ELF-1 (cell line): ENCODE measurements at places on chromosomes 16 and 17.

DNA sequence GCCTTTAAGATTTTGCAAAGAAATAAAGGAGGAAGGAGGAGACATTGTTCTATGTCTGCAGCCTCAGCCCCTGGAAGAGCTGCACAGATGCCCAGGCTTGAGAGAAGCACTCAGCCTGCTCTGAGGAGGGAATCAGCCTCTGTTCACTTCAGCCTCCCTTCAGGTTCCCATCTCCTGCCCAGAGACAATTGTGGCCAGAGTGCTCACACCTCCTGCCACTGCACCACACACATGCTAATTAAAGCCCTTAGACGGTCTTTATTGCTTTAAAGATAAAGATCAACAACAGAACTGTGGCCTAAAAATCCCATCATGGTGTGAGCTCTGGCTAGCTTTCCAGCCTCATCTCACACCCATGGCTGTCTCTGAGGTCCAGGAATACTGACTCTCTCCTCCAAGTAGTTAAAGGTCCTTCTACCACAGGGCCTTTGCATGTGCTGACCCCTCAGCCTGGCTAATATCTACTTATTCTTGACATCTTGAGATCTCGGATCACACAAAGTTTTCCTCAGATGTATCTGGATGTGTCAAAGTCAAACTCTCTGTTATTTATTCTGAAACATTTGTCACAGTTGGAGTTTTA, 33.8 kb downstream of the CHD9NB start:
- peak; percentile 56 for DNase-seq

GRCh38 chr16:1225051-1225451, at the start of gene TPSG1:
Gene TPSG1, minus strand, starts transcription at chr16:1225268. Its CDS starts 16 bp downstream, at chr16:1225252.
- DNase-seq, result no peak

DNA sequence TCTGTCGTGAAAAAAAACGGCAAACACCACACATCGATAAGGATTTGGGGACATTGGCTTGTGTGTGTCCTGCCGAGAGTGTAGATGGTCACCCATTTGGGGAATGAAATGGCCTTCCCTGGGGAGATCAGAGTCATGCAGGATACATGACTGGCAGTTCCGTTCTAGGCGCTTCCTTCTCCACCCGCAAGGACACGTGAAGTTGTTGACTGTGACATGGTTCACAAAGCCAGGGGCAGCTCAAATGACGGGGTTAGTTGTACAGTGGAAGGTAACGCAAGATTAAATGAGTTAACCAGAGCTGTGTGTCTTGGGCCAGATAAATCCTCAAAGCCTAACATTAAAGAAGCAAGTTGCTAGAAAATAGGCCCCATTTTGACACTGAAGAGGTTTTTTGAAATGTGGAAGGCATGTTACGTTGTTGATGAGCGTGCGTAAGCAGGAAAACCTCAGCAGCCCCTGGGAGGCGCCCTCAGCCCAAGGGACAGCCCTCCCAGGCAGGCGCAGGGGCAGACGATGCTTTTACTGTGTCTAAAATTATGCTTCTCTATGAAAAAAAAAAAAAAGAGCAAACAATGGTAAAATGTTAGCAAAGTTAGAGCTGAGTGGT, 35.9 kb upstream of the CHMP6 start:
- DNase-seq, result no peak

- DNase-seq, result no peak
These were observed 465.4 kb upstream of the PSMD7 start for GRCh38 chr16:73831220-73831619.

DNA sequence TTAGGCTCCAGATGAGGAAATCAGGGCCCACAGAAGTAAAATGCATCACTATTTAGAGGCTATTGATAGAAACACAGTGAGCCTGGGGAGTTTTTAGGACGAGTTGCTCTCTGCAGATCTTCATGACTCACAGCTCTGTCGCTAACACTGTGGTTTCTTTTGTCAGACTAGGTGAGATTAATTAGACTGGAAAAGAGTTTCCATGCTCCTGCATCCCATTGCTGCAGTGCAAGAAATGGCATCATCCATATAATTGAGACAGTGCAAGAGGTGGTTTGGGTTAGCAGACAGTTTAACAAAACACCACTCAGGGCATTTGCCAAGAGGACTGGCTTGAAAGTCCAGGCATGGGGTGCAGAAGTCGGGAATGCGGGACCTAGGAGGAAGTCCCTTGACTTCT, 198.8 kb upstream of the CACNG5 start:
- no peak for DNase-seq

DNA sequence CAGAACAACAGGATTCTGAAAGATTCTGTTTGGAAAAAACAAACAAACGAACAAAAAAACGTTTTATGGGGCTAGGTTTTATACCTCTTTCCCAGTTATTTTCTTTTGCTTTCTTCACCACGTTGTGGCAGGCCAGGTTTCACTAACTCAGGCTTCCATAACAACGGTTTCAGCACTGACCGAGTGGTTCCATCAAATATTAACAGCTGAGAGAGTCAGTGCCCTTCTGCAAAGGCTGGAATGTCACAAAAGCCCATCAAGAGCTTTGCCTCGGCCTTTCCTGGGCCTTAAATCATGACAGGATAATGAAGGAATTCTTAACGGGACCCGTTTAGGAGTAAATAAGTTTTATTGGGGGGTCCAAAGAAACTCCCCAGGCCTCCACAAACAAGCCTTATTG, 34.2 kb downstream of the MPHOSPH6 start:
- DNase-seq, result no peak

DNA sequence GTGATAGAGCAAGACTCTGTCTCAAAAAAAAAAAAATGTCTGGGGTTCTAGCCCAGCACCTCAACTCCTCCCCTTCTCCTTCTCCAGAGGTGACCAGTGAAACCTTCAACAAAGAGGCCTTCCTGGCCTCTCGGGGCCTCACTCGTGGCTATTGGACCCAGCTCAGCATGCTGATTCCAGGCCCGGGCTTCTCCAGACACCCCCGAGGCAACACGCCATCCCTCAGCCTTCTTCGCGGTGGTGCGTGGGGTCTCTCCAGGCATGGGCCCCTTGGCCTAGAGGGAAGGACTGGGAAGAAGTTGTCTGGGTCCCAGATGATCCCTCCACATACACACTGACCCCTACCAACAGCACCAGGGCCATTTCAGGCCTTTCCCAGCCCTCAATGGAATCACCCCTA, 3.5 kb upstream of the CXCL16 start:
- DNase-seq, result no peak

DNA sequence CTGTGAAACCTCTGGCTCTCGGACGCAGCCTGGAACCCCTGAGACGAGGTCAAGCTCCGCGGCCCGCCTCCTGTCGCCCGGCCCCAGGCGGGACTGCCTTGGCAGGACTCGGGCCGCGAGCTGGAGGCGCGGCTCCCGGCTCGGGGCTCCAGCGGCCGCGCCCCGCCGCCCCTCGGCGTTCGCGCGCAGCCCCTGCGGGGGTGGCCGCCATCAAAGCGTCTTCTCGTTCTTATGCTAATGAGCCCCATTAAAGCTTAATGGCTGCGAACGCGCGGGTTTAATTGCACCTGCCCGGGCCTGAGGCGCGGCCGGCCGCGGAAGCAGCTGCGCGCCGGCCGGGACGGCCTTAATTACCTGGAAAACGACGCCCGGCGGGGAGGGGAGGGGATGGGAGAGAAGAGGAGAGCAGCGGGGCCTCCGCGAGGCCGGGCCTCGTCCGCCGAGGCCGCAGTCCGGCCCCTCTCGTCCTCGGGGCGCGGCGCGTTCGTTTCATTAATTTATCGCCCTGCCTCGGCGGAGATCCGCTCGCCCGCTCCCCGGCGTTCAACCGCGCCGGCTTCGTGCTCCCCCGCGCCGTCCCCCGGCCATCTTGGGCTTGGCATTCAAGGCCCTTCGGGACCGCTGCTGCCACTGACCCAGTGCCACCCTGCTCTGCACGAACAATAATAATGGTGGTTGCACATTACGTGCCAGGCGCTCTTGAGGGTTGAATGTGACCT, 19.2 kb downstream of the RAI1 start:
- DNase-seq, result peak; percentile 92

DNA sequence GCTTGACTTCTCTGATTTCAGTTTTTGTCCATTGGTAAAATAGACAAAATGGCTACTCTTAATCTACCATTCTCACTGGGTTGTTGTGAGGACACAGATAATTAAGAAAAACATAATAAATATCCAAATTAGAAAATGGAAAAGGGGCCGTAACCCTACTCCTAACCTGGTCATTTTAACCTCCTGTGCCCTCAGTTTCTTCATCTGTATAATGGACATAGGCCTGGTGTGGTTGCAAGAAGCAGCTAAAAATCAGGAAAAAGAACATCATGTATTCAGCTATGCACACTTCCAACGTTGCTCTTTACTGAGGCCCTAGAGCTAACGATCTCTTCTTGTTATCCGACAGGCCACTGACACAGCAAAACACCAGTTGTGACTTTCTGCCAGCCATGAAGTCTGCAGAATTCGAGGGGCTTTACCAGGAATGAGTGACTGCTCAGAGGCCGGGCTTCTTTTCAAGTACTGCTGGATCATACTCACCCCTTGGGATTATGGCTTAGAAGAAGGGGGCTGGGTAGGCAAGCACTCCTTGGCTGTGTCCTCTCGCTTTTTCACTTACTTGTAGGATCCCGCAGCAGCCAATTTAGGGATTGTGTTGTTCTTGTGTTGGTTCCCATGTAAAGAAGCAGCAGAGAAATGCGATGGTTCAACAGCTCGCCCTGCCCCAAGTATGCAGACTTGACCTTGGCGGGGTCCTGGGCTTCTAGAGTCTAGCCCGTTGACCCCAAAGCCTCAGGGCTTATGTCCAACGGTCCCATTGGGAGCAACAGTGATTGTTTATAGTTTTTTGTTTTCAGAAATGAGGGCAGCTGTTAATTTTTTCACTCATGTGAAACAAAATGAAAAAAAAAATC, 20.9 kb downstream of the LDAF1 start:
- DNase-seq, result no peak

DNA sequence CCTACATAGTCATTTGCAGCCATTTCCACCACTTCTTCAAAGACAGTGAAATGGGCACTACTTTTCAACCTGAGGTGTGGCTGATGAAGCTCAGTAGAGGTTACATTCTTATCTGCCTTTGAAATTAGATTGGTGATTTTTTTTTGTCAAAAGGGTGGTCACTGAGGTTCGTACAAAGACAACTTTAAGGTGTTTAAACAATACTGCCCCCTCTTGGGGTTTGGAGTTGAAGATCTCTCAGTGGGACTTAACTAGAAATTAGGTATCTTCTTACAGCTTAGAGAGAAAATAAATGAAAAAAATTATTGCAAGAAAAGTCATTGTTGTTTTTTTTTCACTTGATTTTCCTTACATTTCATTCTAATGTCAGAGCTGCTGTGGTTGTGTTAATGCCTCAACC, 713.2 kb downstream of the CDH11 start:
- no peak for DNase-seq

DNA sequence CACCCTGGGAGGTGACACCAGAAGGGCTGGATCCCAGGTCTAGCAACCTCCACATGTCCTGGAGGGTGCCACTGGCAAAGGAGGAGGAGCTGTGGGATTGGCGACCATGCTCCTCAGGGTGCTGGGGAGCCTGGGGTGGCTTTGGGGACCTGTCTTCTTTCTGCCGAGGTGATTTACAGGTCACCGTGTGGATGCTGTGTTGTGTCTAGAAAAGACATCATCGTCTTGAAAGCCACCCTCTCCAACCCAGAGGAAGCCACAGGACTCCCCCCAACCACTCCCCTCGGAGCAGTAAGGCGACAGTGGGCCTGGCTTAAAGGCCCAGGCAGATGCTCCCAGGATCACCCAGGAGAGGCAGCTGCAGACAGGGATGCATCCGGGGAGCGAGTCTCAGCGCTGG, 29.7 kb upstream of the FASN start:
- DNase-seq, result no peak

- DNase-seq, result no peak
These were observed 63.9 kb downstream of the NXN start for GRCh38 chr17:915538-916201.

DNA sequence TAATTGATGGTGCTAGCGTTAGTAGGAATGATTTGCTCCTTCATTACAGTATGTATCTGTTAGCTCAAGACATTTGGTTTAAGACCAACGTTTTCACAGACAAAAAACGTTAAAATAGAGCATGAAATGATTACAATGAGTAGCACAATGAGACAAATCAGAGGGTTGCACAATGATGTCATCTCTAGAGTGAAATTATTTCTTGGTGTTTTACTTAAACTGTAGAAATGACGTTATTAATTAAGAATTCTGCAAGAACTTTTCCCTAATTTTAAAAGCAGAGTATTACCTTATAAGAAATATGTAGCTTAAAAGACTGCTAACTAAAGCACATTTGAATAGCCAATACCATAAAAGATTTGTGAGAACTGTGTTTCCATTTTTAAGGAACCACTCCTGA, 373.4 kb upstream of the KIF2B start:
- no peak for DNase-seq

DNA sequence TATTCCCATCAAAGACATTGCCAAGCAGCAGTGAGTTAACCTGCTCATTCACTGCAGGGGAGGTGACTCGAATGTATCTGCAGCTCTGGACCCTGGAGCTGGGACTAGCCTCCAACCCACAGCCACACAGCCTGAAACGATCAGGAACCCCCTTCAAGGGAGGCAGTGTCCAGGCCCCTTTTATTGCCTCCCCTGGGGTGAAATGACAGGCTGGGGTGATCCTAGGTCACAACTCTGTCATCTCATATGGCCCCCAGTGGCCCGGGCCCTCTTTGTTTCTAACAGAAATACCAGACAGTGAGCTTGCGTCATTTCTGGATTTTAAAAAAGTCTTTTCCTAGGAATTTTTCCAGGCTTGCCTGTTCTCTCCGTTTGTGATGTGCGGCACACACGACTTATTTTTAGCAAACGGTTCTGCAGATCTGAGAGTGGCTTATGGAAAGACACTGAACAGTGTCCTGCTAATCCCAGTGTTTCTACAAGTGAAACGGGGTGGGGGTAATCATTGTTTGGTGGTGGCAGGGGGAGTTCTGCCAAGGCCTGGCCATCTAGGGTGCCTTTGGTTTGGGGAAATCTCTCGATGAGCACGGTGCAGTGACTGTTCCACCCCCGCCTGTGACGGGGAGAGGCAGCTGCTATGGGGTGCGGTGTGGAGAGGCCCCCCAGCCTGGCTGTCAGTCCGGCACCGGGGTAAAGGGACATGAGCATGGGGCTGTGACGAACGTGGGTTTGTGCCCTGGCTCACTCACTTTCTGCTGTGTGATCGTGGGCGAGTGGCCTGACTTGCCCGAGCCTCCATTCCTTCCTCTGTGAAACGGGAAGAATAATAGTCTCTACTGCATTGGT, 27.2 kb downstream of the NAGPA start:
- DNase-seq, result no peak

- DNase-seq, result peak; percentile 79
These were observed 76.4 kb downstream of the MRC2 start for GRCh38 chr17:62703776-62704380.

- no peak for DNase-seq
These were observed 1.0 kb upstream of the NLRC5 start for GRCh38 chr16:56988161-56988947.

GRCh38 chr16:83581994-83582747, 225.6 kb upstream of the HSBP1 start:
- DNase-seq, result peak; percentile 10

- DNase-seq, result peak; percentile 47
These were observed 1.8 kb downstream of the ZNRF1 start for GRCh38 chr16:75000481-75001081.

DNA sequence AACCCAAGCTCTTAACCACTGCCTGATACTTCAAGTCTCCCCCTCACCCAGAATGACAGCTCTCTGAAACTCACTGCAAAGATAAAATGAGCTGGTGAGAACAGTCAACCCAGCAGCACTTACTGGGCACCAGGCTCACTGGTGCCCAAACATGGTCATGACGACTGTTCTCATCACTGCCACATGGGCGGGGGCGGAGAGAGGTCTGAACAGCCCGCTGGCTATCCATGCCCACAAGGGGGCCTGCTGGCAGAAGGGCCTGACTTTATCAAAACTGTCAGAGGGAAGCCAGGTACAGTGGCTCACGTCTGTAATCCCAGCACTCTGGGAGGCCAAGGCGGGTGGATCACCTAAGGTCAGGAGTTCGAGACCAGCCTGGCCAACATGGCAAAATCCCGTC, 4.0 kb downstream of the MYBBP1A start:
- DNase-seq, result no peak
